Fibroblast of lung (primary cell): ENCODE measurements at places on chromosomes 7 and 10. TPM values are rescaled to one million over a fixed set of nuclear protein-coding genes. Genes with fewer than 3 reads are reported as not detected.
A peak's percentile ranks its signal among the peaks of the same experiment; 100 is the strongest.

The MUC12 gene
- total RNA-seq, result 0.50 and 0.51 TPM in 2 replicates

The FBXO24 gene
- 0.33 and 0.51 TPM in 2 replicates for total RNA-seq

The FRMD4A gene
- 22.9 and 26.9 TPM in 2 replicates for total RNA-seq

The HOXA4 gene
- total RNA-seq, result 0.33 and 0.51 TPM in 2 replicates

DNA sequence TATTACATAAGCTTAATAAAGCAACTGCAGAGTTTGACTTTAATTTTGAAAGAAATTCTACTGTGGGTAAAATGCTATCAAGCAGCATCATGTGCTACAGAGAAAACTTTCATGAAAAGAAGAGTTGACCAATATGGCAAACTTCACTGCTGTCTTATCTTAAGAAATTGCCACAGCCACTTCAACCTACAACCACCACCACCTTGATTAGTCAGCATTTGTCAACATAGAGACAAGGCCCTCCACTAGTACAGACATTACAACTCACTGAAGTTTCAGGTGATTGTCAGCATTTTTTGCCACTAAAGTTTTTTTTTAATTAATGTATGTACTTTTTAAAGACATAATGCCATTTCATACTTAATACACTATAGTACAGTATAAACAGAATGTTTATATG lies 350.3 kb downstream of the HPSE2 start:
- H3K4me1 ChIP-seq, result no peaks in the 10 kb centered on the region
- H3K4me3 ChIP-seq, result no peak overlapping the region
- H3K27ac ChIP-seq, result no peak overlapping the region

DNA sequence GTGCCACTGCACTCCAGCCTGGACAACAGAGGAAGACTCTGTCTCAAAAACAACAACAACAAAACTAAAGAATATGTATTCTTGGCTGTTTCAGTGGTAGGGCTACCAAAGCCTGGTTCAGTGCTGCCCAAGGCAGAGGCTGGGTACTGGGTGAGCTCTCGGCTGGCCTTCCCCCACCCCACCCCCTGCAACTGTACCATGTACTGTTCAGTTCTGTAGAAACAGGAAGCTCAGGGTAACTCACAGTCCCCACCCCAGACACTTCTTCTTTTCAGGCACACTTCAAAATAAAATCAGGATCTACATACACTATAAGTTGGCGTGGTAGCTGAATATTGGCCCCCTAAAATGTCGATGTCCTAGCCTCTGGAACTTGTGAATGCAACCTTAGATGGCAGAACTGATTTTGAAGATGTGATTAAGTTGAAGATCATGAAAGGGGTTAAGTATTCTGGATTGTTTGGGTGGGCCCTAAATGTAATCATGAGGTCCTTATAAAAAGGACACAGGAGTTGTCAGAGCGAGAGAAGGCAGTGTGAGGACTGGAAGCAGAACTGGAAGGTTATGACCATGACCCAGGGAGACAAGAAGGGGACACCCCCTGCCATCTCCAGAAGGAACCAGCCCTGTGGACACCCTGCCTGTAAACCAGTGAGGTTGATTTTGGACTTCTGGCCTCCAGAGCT lies 31.2 kb downstream of the TBXAS1 start:
- H3K27ac ChIP-seq, result no peak overlapping the region

- no peaks in the 10 kb centered on the region for H3K4me1 ChIP-seq
- H3K4me3 ChIP-seq, result no peak overlapping the region
- no peaks in the 10 kb centered on the region for H3K36me3 ChIP-seq
- no peak overlapping the region for H3K27ac ChIP-seq
These were observed 128.4 kb upstream of the PALS2 start for GRCh38 chr7:24444666-24445440.

DNA sequence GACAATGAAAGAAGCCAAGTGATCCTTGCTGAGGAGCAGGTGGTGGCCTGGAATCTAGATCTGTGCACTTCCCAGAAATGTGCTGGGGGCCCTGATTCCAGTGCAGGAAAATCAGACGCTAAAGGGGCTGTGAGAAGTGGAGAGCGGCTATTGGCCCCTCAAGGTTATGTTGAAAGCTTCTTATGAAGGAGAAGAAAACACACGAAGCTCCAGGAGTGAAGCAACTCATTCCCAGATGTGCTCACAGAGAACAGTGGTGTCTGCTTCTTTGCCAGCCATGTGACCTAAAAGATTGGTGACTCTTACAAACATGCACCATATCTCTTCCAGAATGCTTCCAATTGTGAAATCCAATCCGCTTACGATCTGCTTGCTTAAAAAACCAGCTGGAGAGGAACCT lies 679.3 kb upstream of the IGFBP3 start:
- no peaks in the 10 kb centered on the region for H3K36me3 ChIP-seq
- no peak overlapping the region for H3K27ac ChIP-seq
- H3K4me1 ChIP-seq, result no peaks in the 10 kb centered on the region
- H3K4me3 ChIP-seq, result no peak overlapping the region

- peak overlapping the region; percentile 12 for H3K4me3 ChIP-seq
- no peak for DNase-seq
- H3K27ac ChIP-seq, result no peak overlapping the region
These were observed 2.0 kb downstream of the WDR91 start for GRCh38 chr7:135209225-135209834.

- no peaks in the 10 kb centered on the region for H3K4me1 ChIP-seq
- no peak overlapping the region for H3K4me3 ChIP-seq
- H3K27ac ChIP-seq, result no peak overlapping the region
- H3K36me3 ChIP-seq, result no peaks in the 10 kb centered on the region
- no peaks in the 10 kb centered on the region for H3K27me3 ChIP-seq
These were observed 177.1 kb downstream of the EVX1 start for GRCh38 chr7:27419581-27420177.
